ENCODE measurements at places on chromosomes 4 and X.

- peak; percentile 80 for DNase-seq
Observed at GRCh38 chrX:95764972-95765451, 919.6 kb upstream of the DIAPH2 start.

DNA sequence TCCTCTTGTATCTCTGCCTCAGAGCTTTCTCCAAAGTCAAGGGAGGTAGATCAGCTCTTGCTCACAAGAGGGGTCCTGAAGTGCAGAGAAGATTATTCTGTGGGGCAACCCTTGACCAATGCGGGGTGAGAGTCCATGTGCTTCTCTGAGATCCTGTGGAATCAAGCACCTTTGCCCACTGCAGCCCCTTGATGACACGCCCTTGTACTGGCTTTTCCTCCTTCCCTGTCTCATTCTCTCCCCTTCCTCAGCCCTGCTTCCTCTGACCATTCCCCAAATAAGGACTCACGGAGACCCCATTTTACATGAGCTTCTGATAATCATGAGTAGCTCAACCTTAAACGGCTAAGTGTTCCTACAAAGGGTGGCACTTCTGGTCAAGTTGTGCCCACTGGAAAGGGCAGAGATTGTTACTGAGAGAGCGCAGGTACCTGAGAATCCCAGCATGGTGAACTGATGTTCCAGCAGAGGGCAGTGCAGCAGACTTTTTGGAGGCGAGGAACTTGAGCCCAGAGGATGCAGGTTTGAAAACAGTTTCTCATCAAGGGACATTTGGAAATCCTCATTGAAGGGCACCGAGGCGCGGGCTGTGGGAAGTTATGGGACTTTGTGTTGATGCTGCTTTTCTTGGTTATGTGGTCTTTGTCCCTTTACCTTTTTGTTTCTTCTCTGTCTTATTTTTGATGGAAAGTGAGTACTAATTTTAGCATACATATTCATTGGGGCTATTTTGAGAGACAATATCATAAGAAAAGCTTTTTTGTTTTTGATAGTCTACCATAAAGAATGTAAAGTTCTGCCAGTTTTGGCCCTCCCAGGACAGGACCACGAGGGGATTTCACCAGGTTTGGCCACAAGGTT is 201.3 kb downstream of the RBM46 start:
- DNase-seq: peak; percentile 70

DNA sequence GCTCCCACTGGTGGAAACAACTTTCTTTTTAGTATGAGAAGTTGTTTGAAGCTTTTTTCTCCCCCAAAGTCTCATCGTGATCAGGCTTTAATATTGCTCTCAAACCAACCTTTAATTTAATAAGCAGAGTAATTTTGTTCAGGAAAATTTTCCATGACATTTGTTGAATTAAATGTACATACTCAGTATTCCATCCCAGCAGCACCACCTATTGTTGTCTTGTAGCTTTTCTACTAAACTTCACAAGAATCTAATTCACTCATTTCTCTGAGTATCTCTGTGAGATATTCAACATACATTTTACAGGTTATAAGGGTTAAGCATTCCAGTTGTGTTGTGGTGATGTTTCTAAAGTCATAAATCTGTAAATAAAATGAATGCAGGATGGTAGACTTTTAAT is 218.3 kb upstream of the HAND2 start:
- DNase-seq: peak; percentile 15

- DNase-seq: no peak
Observed at GRCh38 chr4:8830056-8830455, 41.6 kb downstream of the HMX1 start.

- DNase-seq: no peak
Observed at GRCh38 chr4:2085496-2085901, 26.4 kb downstream of the NAT8L start.

GRCh38 chrX:110851780-110852179 is 56.2 kb upstream of the CHRDL1 start:
- DNase-seq: no peak

- no peak for DNase-seq
Observed at GRCh38 chr4:99430106-99430505, 5.0 kb downstream of the ADH7 start.

- DNase-seq: no peak
Observed at GRCh38 chr4:105236916-105237311, 90.2 kb downstream of the TET2 start.

Measured in tongue (tissue), 3 donors.